Right lung (tissue), 10 donors: ENCODE measurements at places on chromosomes 2 and 18.

DNA sequence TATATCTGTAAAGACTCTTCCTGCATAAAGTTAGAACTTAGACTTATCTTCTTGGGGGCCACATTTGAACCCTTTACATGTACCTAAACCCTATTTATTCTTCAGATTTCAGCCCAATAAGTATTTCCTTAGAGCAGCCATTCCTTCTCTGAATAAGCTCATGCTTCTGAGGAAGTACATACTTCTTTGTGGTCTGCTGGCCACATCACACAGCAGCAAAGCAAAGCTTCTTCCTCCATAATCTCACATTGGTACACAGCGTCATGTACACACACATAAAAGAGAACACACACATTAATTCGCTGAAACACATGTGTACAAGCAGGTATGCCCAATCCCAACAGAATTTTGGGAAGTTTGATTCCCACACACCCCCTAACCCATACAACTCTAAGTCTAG lies 331.0 kb downstream of the CDH2 start:
- DNase-seq, result no peak

DNA sequence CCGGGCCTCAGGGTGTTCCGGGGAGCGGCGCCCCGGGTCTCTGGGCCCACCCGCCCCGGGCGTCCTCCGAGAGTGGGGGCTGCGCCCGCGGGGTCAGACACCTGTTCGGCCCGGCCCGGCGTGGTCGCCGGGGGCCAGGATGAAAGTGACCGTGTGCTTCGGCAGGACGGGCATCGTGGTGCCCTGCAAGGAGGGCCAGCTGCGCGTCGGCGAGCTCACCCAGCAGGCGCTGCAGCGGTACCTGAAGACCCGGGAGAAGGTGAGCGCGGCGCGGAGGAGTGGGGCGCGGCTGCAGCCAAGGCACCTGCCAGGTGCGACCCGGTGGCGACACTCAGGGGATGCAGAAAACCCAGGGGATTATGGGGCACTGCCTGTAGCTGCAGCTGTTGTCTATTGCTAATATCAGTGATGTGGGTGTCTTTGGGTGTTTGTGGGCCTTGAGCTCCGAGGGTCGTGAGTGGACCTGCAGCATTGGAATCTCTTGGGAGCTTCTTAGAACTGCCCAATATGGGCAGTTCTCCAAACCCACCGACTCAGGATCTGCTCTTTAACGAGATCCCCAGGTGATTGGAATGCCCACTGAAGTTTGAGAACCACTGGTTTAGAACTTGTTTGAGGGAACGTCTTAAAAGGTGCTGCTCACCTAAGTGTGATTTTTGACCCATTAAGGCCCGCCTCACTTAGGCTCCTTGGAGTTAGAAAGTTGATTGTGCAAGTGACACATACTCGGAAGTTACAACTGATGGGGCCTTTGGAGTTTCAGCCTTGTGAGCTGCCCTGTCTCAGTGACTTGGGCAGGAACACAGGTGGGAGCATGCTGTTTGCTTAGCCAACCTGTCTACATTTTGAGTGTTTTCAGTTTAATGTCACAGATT lies 823 bp downstream of the PARD3B start:
- no peak for DNase-seq

DNA sequence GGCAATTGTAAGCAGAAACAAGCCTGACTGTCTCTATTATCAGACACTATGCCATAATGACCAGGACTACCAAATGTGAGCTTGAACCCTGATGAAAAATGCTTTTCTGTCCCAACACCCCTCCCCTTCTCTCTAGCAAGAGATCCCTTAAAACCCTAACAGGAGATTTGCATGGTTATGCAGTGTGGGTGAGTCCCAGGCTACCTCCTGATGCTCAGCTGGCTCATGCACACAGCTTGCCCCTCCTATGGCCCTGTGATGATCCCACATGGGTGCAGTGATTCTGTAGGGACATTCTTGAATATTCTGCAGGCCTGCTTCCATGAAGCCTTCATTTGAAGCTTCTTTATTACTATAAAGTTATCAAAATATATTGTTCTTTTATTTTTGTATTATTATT lies 357.4 kb downstream of the AKAIN1 start:
- no peak for DNase-seq

DNA sequence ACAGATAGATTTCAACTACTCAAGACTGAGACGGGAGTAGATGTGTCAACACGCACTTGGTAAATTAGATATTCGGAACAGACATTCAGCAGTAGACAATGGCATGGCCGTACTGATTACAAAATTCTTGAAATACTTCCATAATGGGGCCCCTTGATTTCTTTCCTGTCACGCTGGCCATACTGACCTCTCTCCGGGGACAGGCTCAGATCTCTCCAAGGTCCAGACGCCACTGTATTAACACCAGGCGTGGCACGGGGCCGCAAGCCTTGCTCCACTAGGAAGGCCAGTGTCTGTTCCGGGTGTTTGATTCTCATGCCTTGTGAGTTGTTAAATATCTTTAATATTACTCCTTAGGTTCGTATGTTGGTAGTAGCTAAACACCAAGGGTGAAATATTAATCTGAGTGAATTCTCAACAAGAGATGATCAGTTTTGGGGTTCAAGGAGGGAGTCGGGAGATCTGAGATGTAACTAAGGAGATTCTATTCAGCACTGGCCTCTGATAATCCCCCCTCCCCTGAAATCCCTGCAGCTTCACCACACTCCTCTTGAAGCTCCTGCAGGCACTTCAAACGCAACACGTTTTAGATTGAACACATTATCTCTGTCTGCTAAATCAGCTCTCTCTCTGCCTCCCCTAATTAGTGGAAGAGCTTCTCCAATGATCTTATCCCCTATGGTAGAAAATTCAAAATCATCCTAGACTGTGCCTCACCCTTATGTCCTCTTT lies 2.2 kb upstream of the EHD3 start:
- no peak for DNase-seq
